OCI-LY7 (cell line): ENCODE measurements at places on chromosomes 4 and X.

DNA sequence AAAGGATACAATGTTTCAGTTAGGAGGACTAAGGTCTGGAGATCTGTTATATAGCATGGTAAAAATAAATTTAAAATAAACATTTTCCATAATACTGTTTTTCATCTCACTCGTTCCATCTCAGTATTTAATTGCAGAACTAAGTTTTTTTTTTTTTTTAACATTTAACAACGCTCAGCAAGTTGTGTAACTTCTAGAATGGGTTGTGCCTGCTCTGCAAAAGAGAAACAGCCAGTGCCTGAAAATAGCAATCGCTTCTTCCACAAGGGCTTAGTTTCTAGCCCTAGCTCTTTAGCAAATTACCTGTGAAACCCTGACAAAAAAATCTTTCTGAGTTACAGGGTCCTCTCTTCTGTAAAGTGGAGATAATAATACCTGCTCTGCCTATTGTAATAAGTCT lies 41.9 kb downstream of the CNGA1 start:
- DNase-seq, result no peak

- no peak for DNase-seq
These were observed 66.4 kb downstream of the CDKL5 start for GRCh38 chrX:18491587-18492340.

DNA sequence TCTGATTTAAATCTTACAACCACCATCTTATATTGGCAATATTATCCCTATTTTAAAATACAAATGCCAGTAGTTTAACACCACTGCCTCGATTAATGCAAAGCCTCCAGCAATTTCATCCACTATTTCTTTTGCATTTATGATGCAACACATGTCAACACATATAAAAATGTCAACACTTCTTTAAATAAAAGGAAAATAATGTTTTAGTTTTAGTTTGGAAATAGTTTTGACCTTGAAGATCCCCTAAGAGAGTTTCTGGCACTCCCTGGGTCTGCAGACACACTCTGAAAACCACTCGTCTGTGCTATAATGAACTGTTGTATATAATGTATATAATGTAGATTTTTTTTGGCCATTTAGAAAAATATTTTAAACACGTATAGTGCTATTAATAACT lies 99.0 kb downstream of the CAMK2D start:
- no peak for DNase-seq

DNA sequence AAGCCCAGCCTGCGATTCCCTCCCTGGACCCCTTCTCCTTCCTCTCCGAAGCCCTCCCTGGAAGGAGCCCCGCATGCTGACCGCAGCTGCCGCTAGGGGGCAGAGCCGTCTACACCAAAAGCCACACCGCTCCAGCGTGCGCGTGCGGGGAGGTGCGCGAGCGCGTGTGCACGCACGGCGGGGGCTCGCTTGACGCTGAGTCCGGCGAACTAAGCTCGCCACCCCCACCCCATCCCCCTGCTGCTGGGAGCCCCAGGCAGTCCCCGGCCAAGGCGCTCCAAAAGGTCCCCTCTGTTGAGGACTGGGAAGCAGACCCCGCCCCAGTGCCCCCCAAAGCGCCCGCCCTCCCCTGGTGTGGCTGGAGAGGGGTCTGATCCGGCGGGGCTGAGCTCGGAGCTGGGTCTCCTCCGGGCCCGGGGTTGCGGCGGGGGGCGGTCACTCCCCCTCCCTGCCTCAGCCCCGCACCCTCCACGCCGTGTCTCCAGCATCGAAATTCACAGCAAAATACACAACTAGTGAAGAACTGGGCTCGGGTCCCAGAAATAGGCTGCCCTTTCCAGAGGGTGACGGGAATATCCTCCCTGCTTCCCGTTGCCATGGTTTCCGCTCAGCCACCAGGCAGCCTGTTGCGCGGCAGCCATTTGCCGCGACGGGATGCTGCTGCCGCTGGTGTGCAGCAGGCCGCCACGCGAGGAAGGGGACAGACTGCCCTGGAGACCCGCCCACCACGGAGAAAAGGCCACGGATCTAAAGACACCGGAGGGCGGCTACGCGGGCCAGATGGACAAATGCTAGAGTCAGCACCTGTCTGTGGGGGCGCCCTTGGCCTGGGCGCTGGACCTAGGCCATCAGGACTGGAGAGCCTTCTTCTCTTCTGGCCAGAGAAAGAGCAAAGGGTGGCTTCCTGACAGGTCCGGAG lies 11.2 kb upstream of the CCNQ start:
- no peak for DNase-seq

DNA sequence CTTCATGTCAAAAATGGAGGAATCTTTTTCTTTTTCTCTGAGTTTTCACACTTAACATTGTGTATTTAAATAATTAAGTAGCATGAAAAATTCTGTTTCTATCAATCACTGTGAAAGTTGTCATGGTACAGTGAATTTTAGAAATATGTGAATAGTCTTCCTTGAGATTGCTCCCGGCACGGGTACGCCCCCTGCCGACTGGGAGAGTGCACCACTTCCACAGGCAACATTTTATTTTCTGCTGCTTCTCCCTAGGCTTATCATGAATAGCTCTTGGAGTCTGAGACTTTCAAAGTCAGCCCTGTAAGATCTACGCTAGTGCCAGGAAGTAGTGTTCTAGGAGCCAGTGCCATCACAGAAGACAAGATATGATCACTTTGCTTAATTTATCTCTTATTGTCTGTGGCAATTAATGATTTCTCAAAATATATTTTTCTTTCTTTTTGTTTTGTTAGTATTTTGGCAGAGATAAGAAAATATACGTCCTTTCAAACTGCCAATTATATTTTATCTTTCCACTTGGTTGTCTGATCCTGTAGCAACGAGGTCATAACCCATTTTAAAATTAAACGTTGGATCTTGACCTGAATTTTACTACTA lies 763.8 kb upstream of the AADAT start:
- DNase-seq, result peak; percentile 45

- no peak for DNase-seq
These were observed 1.8 kb downstream of the FTHL17 start for GRCh38 chrX:31070057-31070468.

DNA sequence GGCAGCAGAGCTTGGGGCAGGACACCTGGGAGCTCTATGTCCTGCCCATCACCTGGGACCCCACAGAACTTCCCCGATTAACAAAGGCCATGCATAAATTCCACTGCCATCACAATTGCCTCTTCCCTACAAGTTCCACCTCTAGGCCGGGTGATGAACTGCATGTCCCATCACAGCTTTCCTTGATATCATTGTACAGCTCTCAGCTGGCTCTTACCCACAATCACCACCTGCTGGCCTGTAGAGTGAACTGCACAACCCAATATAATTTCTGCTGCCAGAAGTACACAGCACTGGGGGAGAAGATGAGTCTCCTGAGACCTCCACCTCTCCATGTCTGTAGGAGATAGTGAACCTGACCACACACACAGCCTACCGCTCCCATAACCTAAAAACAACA lies 285.0 kb upstream of the AADAT start:
- peak; percentile 32 for DNase-seq

DNA sequence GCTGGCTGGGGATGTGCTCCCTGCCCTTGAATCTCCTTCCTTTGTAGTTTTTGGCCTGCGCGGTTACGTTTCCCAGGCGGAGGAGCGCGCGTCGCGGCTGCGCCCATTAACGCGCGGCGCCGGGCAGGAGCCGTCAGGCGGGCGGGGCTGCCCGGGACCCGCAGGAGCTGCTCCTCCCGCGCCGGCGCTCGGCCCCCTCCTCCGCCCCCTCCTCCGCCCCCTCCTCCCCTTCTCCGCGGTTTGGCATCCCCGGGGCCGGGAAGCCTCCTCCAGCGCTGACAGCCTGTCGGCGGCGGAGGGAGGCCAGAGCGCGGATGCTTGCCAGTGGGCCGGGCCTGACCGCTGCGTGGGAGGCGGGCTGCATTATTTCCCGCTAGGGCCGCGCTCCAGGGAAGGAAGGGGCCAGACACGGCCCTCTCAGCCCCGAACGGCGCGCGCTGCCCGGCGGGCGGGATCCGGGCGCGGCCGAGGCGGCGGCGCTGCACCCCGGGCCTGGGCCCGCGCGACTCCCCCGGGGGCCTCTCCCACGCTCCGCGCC lies at the start of gene DCLK2:
TSS of gene DCLK2 (plus strand) at position 405 of the 538 bp plus-strand sequence. CDS start 583 bp downstream, outside the sequence.
- no peak for DNase-seq

- DNase-seq, result no peak
These were observed 68.9 kb upstream of the NDP start for GRCh38 chrX:44042116-44042515.

DNA sequence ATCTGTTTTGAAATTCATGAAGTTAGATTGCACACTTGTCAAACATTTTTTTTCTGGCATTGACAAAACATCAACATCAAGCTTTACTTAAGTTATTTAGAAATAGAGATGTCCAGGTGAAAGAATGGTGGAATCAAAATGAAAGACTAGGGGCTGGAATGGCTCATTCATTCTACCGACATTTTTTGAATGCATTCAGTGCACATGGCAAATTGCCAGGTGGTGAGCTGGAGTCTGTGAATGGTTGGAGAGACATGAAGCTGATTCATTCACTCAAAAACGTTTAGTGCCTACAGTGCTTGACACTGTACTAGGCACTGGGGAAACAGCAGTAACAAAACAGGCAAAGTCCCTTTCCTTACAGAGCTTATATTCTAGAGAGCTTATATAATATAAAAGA lies 292.4 kb downstream of the PPP1R2C start:
- no peak for DNase-seq

DNA sequence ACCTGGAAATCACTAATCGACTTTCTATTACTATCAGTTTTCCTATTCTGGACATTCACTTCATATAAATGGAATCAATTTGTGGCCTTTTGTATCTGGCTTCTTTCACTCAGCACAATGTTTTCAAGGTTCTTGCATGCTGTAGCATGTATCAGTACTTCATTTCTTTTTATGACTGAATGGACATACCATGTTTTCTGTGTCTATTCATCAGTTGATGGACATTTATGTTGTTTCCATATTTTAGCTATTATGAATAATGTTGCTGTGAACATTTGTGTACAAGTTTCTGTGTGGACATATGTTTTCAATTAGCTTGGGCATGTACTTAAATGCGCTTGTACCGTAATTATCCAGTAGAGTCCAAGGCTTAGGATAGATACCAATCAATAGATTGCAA lies 19.9 kb upstream of the RELL1 start:
- DNase-seq, result no peak

DNA sequence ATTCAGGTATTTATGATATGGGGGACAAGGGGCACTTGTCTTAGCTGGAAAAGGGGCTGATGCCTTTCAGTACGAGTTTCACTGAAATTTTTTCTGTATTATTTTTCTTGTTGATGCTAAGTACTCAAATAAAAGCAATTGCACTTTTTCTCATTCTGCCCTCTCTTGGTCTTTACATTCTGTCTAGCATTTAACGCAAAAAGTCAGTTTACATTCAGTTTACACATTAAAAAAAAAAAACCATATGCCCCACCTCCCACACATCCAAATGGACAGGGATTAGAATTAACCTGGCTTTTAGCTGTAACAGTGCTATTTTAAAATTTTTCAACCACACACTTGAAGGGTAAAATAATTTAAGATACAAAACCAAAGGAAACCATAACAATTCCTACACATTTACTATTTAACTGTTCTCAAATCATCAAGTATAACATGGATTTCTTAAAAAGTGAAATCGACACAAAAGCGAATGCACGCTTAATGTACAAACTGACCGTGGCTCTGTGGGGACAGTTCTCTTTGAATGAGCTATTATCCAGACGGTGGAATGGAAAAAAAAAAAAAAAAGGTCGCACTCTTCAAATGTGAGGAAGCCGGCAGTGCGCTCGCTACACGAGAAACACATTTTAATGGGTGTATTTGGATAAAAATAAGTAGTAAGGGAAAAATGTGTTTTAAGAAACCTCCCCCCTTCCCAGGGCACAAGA lies 1.4 kb downstream of the AMMECR1 start:
- no peak for DNase-seq

GRCh38 chrX:106917830-106918500 lies 2.2 kb upstream of the CLDN2 start:
- no peak for DNase-seq

DNA sequence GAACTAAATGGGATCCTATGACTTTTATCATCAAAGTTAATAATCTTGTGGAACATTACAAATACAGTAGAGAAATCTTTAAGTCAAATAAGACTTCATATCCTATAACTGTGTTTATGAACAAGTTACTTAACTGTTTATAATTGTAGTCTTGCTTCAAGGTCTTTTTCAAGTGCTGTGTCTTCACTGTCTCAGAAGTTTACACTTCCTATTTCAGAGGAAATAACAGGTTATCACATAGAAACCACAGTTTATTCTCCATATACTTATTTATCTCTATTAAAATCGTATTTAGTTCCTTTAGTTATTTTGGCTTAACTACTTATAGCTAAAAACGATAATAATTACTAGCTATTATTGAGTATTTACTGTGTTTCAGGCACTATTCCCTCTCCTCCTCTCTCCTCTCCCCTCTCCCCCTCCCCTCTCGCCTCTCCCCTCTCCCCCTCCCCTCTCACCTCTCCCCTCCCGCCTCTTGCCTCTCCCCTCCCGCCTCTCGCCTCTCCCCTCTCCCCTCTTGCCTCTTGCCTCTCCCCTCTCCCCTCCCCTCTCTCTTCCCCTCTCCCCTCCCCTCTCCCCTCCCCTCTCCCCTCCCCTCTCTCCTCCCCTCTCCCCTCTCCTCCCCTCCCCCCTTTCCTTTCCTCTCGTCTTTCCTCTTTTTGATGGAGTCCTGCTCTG lies 63.7 kb downstream of the RBPJ start:
- no peak for DNase-seq

- no peak for DNase-seq
These were observed 102.6 kb downstream of the DHRSX start for GRCh38 chrX:2398064-2398656.

GRCh38 chrX:13587786-13588477 lies 18.5 kb downstream of the EGFL6 start:
- DNase-seq, result no peak

DNA sequence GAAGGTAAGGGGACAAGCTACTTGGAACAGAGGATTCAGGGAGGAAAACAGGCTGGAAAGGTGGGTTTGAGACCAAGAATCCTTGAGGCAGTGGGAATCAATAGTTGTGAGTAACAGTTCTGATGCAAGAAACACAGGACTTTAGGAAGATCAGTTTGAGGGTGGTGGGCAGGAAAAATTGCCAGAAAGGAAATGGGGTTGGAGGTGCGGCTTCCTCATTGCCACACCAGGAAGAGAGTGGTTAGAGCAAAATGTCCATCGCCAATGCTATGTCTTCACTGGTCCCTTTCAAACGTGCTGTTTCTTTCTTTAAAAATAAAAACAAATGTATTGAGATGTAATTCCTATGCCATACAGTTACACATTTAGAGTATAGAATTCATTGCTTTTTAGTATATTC lies 57.1 kb upstream of the NOCT start:
- DNase-seq, result no peak

- no peak for DNase-seq
These were observed 278.3 kb downstream of the SPRY1 start for GRCh38 chr4:123674762-123675465.

- no peak for DNase-seq
These were observed 123.0 kb downstream of the KDR start for GRCh38 chr4:55002431-55002830.

DNA sequence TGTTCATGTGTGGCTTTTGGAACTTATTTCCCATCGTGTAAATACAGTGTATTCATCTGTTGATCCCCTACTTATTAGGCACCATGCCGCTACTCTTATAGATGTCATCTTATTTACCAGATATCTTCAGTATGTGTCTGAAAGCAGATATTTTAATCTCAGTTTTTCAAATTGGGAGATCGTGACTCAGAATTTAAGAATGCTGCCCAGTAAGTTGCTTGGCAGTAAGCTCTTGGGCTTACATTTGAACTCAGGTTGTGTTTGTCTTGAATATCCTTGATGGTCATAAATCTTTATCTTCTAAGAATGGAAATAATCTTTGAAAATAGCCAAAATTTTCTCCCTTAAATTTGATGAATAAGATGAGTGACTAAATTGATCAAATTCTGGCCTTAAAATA lies 45.9 kb upstream of the RPA4 start:
- no peak for DNase-seq
